Hematopoietic multipotent progenitor cell treated with erythropoietin and hydrocortisone succinate and interleukin-3 and kit ligand, for 8 days (in vitro differentiated cells): ENCODE measurements at places on chromosomes 5 and 9.
A peak's percentile ranks its signal among the peaks of the same experiment; 100 is the strongest.

GRCh38 chr5:143680672-143681259 is 131.2 kb upstream of the HMHB1 start:
- DNase-seq = no peak

DNA sequence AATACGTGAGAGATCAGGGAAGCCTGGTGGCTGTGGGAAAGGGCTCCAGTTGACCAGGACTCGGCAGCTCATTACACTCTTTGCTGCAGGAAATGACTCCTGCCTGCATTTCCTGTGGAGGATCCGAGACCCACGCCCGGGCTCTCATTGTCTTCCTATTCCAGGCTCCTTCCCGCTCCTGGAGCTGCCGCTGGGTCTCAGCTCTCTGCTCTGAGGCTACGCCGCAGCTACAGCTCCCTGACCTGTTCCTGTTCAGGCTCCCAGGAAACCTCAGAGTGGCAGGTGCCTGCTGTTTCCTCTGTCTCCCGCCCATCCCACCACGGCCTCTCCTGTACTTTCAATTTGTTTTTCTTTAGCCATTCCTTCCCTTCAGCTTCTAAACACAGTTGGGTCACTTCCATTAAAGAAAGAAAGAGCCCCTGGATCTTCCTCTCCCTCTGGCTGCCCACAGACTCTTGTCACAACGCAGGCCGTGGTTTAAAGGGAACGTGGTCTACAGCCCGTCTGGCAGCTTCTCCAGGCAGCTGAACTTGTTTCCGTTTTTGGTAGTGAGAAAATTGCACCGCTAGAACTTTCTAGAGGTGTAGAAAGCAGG is 71.5 kb downstream of the IL6ST start:
- DNase-seq = no peak

DNA sequence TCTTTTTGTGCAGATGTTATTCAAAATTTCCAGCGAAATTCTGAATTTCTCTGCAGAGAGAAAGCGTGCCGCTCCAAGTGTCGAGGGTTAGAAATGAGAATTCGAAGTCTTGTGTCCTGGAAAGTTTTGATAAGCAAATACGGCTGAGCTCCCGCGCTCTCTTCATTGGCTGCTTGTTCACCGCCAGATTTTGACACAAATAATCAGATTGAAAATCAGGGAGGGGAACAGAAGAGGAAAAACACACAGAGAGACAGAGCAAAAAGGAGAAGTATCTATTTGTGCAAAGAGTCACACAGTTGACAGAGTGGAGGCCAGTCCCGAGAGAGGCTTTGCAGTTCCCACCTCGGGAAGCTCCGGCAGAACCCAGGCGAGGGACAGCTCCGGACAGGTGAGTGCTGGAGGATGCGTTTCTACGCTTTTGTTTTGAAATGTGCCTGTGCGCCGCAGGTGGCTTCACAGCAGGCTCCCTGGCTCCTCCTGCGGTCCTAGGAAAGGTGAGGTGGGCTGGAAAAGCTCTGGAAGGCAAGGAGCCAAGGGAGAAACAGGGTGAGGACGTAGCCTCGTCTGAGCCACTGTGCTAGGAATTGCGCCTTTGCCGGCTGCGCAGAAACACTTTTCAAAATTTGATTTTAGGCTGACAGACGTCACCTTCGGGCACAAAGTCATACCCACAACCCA is at the start of gene GFI1B:
GFI1B (plus strand) TSS at position 244 of the 681 bp plus-strand sequence. CDS start 7,985 bp downstream, outside the sequence.
- DNase-seq = peak; percentile 98

DNA sequence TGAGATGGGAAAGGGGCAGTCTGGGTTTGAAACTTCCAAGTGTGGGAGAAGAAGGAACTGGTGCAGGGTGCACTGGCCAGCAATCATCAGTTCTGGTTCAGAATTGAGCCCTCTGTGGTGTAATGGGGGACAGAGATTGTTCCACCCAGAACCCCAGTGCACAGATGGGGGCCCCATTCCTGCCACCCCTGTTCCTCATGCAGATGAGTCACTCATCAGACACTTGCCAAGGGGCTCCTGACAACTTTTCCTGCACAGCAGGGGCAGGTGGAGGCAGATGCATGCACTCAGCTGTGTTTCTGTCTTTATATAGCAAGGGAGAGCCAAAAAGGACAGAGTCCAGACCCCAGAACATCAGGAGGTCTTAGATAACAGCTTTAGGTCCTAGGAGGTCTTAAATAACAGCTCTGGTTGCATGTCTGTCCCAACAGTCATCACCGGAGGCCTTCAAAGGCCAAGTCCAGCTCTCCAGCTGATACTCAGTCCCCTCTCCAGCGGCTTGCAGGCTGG is 252.9 kb downstream of the HSPA4 start:
- DNase-seq = no peak

DNA sequence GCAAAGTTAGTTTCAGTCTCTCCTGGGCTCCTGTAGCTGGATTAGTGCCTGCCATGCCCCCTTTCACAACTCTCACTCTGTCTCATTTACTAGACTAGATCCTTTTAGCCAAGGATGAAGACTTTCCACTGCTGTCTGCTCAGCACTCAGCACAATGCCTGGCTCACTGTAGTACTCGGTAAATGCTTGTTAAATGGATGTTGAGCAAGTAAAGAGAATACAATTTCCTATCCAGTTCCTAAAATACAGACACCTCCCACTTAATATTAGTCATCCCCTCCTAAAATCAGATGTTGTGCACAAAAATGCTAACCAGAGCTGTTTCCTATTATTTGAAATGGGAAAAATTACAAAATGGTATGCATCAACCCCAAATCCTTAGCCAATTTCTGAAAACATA is 195.8 kb downstream of the SREK1 start:
- DNase-seq = no peak

- DNase-seq = no peak
Observed at GRCh38 chr5:127440831-127441230, 76.6 kb upstream of the PRRC1 start.

DNA sequence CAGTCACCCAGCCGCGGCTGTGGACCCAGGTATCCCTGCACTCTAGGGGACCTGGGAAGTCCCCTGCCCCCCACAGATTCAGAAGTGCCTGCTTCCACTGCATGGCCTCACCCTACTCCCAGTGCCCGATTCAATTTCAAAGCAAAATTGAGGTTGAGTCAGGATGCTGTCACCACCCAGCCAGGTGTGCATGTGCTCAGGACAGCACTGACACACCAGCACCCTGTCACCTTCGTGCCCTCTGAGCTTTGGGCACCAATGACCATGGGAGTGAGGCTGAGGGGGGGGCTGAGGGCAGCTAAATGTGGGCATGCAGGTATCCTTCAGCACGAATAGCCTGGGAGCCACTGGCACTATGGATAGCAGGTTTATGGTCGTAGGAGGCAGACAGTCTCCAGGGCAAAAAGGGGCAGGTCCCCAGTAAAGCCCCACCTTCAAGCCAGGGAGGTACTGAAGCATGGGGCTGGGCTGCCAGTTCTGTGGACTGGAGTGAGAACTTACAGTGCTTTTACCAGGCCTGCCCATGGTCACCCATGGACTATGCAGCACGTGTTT is 1151.6 kb upstream of the CDH6 start:
- no peak for DNase-seq

- DNase-seq = no peak
Observed at GRCh38 chr5:181193656-181194055, 11.3 kb downstream of the TRIM7 start.

DNA sequence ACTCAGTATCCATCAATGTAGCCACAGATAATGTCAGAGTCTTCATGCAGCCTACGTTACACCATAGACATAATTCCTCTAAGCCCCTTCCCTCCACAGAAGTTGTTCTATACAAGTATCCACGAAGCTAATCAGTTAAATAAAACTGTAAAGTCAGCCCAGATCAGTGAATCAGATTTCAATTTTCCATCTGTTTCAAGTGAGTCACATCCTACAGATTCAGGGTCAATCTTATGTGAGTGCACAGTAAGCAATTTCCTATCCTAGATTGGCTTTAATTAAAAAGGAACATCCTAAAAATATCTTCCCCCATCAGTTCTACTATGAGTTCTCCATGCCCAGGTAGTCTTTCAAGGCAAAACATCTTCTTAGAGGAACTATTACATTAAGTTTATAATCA is 402.5 kb downstream of the EFNA5 start:
- DNase-seq = no peak

DNA sequence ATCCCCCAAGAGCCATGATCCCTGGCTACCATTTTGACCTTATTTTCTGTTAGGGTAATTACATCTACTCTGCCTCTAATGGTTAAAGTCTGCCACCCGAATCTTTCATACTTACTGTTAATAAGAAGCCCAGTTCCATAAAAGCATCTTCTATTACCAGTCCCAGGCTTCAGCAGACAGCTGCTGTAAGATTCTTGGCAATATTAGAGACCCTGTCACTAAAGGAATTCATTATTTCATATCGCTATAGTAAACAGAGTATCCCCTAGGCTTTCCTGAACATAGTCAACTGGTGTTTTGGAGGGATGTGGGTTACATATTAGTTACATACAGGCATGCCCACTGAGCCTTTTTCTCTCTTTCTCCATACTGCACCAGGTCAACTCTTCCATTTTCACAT is 608.7 kb upstream of the SEMA6A start:
- DNase-seq = no peak

DNA sequence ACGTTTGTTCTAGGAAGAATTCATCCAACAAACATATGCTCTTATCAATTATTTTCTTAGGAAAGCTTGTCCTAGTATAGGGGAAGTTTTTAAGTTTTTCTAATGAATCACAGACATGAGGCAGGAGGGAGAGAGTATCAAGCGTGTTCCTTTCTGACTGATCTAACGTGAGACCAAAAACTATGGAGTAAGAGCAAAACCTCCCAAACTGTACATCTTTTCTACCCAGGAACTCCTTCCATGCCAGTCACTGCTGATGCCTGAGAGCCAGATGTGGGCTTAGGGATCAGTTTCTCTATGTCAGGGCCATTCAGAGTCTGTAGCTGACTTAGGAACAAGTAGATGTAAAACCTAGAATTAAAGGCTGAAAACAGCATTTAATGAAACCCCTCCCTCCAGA is 51.7 kb upstream of the NFIB start:
- no peak for DNase-seq

DNA sequence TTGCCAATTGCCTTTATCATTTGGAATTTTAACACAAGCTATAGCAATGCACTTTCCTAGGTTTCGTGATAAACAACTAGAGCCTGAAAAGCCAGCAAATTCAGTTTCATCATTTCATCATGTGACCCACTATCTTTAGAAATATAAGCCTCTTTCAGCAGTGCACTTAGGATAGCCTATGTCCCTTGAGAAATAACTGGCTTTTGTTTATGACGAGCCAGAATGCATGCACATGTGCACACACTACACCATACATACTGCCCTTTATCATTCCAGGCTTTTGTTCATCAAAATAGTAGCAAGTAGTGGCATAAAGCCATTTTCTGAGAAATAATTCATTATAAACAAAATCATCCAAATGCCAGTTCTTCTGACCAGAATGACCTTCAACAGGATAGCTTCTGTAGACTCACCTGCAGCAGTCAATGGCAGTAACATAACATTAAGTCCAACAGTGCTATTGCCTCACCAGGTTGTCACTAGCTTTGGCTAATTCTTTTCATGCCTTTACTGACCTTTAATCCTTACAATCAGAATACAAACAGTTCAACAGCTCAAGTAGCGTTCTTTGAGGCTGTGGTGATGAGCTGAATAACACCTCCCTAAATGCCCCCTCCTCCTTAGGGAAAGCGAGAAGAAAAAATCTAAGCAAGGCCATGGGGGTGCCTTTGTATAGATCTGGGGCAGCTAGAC is 132.3 kb upstream of the SMARCA2 start:
- no peak for DNase-seq

DNA sequence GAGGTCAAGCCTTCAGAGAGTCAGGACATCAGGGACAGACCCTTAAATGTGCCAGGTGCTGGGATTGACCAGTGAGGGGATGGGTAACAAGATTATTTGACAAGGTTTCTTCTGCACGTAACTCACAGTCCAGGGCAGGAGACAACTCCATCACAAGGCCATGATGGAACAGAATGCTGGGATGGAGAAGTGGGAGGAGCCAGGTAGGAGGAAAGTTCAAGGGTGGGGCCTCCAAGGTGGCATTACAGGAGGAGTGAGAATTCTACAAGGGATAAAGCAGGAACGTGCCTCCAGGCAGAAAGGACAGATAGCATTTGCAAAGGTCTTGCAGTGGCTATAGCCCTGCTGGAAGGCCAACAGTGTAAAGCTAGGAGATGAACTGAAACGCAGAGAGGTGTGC is 102.2 kb downstream of the FGF18 start:
- DNase-seq = no peak

- no peak for DNase-seq
Observed at GRCh38 chr5:87499478-87500410, 87.0 kb upstream of the CCNH start.

DNA sequence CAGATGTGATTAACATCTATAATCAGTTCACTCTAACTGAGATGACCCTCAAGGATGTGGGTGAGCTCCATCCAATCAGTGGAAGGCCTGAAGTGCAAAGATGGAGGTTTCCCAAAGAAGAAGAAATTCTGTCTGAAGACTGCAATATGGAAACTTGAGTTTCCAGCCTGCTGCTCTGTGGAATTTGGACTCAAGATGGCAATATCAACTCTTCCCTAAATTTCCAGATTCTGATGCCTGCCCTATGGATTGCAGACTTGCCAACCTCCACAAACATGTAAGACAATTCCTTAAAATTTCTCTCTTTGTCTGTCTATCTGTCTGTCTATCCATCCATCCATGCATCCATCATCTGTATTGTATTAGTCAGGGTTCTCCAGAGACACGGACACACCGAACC is 85.9 kb downstream of the ICE1 start:
- no peak for DNase-seq

- DNase-seq = no peak
Observed at GRCh38 chr5:66291771-66292170, 147.7 kb downstream of the SREK1 start.

- no peak for DNase-seq
Observed at GRCh38 chr5:74252044-74252443, 388.5 kb downstream of the ENC1 start.

GRCh38 chr5:31859096-31859495 is 220.2 kb downstream of the PDZD2 start:
- DNase-seq = no peak

DNA sequence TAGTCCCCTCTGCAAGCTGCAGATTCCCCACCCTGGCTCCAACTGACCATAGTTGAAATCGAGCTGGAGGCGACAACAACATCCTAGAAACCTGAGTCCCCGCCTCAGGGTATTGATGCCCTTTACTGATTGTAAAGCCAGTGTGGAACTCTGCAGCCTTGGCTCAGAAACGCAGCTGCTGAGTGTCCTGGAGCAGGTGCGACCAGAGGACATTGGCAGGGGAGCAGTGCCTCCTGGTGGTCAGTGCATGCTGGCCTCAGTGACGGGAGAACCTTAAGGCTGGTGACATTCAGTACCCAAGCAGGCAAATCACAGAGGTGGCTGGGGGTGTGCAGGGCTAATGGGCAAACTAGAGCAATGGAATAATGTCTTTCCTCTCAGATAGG is 20.4 kb upstream of the ZNF354B start:
- DNase-seq = peak; percentile 31
